ENCODE measurements at places on chromosomes 6 and 20. TPM values are rescaled to one million over a fixed set of nuclear protein-coding genes. Genes with fewer than 3 reads are reported as not detected.

The HCRTR2 gene
- not detected for polyA plus RNA-seq

The SLC22A3 gene
- polyA plus RNA-seq = not detected

The HINT3 gene
- polyA plus RNA-seq = 13.3 TPM

The PHACTR3 gene
- polyA plus RNA-seq = not detected

The CHRNA4 gene
- not detected for polyA plus RNA-seq

The NKAIN2 gene
- polyA plus RNA-seq = not detected

The GJA10 gene
- polyA plus RNA-seq = not detected

The HLA-B gene
- 6,901 TPM for polyA plus RNA-seq

Measured in IgD-negative memory B cell (primary cell).